CD4-positive, alpha-beta T cell treated with Interleukin-17A for 1 hour (primary cell): ENCODE measurements at places on chromosomes 3 and 15.

DNA sequence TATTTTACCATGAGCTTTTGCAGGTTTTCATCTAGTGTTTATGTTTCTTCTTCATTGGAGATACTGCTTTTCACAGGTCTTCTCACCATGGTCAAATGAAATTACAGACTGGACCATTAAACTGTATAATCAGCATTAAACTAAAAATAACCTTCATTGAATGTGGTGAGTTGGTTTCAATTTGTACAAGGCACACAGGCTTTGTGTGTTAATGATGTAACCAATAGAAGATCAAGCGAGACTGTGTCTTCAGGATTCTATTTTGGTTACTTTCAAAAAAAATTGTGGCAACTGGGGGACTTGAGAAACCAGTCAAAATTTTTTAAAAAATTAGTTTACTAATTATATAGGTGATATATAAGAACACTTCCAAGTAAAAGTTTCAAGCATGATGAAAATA is 54.3 kb upstream of the GCSAM start:
- no peak for DNase-seq

- peak; percentile 18 for DNase-seq
Observed at GRCh38 chr15:63156755-63157117, 541 bp downstream of the RPS27L start.

DNA sequence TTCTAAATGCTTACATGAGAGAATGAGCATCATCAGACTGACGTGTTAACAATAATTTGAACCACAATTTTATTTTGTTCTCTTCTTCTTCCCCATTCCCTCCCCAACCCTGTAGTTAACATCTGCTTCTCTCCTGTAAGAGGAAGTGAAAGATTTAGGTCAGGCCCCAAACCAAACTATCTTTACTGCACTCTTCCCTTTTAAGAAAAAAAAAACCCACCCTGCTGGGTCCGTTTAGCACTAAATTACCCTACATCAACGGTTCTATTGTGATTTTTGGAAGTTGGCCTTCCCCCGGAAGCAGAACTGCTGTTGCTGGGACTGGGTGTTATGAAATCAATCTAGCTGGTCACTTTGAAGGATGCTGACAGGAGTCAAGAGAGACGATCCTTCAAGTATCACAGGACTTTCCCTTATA is 49.4 kb downstream of the NFKBIZ start:
- DNase-seq = peak; percentile 28

DNA sequence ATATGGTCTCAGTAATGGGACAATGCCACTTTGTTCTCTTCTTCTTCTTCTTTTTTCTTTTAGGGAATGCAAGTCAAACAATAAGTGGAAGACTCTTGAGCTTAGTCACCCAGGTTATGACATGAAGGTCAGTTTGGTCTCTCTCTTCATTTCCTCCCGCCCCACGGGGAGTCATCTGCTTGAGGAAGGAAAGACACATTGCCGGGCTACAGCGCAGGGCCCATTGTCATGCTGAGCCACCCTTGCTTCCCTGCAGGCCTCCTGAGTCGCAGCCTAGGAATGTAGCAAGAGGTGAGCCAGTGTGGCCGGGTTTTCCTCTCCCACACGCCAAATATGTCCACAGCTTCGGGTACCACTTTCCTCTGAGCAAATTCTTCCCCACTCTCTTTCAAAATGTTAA is 47.6 kb downstream of the RAP2B start:
- DNase-seq = no peak

DNA sequence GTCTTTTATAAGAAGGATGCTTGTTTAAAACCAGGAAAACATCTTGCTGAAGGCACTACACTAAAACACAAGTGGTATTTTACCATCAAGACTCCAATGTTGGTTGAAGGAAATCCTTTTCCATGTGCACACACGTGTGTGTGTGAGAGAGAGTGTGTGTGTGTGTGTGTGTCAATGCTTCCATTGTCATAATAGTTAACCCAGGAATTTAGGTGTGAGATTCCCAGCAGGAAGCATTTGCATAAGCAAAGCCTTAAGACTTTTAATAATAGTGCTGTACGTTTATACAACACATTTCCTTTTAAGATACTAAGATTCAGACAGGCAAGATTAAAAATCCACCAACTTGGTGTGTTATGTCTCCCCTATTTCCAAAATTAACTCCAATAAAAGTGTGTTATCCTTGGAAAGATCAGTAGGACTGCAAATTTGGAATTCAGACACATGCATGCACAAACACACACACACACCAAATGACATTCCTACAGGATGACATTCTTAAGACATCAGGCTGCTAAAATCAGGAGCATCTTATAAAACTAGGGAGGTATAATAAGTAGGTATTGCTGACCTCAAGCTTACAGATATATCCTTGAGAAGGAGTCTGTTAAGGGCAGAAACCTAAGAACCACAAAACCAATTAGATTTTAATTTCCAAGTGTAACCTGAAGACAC is 18.3 kb downstream of the LMCD1 start:
- no peak for DNase-seq

GRCh38 chr15:57160823-57161560 is 215.3 kb upstream of the CGNL1 start:
- DNase-seq = no peak

DNA sequence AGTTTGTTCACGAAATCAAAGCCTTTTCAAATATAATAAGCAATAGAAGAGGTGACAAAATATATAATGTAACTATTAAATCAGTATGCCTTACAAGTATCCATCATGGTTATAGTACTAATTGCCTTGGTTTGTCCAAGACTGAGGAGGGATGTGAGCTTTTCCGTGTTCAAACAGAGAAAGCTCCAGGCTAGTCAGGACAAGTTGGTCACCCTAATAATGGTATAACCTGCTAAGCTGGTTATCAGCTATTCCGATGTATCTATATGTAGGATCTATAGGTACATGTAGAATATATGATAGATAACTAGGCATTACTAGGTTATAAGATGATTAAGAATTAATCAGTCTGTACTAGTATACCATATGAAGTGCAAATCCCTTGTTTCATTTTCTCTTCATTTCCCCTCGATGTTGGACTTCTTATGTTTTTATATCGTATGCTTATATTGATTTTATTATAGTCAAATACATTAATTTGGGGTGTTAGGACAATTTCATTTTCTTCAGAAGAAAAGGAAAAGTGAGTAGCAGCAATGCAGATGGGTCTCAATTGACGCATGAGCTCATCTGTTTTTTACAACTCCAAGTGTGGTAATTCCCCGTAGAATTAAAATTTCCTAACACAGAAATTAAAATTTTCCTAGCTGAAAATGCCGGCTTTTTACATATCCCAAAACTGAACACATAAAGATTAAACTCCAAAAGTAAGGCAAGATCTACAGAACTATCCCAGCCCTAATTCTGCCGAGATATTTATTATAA is 419.1 kb downstream of the TIGIT start:
- DNase-seq = no peak

- no peak for DNase-seq
Observed at GRCh38 chr3:130728037-130728436, 18.6 kb downstream of the PIK3R4 start.

- no peak for DNase-seq
Observed at GRCh38 chr3:9669720-9670432, 20.6 kb downstream of the MTMR14 start.

DNA sequence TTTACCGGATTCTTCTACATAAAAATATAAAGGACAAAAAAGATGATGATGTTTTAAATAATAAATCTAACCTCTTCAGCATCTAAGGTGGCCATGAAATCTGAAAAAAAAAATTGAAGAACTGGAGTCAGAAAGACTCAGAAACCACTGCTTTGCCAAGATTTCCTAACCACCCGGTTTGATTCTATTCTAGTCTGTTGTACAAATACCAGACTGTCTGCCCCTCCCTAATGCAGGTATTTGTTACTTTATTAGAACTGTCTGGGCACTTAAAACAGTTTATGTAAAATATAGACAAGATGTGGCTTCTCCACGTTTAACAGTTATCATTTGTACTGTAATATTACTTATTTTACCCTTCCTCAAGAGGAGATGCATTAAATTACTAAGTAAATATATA is 48.8 kb downstream of the UACA start:
- DNase-seq = no peak

DNA sequence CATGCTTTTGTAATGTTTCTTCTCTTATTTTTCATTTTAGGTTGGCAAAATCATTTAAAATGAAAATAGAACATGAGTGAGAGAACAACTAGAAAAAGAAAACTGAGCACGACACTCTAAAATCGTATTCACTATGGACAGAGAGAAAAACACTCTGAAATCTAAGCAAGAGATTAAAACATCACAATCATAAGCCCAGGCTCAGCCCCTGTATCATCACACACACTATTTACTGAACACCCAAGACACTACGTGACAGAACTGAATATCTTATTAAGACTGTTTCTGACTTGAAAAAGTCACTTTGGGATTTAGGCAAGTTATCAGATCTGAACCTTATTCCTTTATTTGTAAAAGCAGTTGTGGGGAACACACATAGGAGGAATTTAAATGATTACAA is 82.6 kb upstream of the PLXND1 start:
- DNase-seq = no peak

DNA sequence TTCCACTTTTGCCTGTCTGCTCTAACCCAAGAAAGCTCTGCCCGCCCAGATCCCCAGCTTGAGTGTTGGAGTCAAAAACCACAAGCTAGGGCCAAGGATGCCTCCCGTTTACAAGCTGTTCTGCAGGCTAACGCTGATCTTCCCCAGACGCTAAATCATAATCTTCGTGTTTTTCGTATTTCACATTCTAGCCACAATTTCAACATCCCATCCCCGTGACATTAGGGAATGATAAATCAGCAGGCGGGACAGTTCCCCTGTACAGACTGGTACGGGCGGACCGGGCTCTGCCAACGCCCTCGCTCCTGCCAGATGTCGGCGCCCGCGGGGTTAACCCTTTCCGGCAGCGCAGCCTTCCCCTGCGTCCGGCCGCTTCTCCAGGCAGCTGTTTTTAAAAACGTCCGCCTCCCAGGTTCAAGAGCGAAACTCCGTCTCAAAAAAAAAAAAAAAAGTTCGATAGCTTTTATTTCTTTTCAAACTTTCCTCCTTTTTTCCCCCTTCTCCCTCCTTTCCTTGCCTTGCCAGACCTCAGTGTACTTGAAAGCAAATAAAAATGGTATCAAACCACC is 81.0 kb upstream of the BNC1 start:
- no peak for DNase-seq

- DNase-seq = no peak
Observed at GRCh38 chr15:45117308-45118130, 3.4 kb downstream of the DUOXA2 start.

DNA sequence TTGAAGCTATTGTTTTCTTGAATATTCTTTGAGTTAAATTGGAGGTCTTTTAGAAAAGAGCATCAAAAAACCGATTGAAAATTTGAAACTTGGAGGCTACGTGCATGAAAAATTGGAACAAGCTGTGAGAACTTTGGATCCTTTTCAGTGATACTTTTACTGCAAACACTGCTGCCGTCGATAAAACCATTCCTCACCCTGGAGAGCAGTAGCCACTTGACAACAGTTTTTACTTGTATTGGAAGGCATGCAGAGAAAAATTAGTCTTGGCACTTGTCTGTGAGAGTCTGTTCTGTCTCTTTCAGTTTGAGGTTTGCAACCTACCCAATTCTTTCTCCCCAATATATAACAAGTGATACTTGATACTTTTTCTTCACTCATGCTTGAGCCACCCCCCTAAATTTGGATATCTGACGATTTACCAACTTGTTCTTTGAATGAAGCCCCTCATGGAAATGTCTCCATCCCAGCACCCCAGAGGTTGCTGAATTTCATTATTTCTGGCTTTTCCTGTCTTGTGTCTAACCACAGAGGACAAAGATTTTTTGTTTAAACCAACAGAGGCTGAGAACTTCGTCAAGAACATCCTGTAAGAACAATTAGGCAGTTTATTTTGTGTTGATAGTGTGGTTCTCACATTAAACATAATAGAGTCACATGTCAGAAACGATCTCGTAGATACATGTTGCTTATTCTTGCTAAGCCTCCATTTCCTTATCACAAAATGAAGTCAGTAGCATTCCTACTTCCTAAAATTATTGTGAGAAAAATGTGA is 307.3 kb upstream of the PLSCR5 start:
- DNase-seq = no peak

GRCh38 chr3:183158551-183159006 is 4.0 kb downstream of the LAMP3 start:
- peak; percentile 6 for DNase-seq

DNA sequence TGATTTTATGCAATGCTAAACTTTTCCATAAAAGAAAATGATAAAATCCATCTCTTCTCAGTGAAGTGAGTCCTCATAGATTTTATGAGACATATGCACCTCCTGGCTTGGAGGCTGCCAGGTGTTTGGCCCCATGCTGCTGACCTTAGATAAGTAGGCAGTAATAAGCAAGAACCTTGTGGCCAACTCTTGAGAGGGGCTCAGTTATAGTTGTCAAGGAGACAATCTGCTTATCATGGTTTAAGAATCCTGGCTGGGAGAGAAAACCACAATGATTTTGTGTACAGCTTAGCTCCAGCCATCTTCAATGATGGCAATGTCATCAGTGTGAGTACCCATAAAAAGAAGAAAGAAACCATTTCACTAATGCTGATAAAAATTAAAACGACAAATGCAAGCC is 252.1 kb downstream of the CPNE4 start:
- no peak for DNase-seq

DNA sequence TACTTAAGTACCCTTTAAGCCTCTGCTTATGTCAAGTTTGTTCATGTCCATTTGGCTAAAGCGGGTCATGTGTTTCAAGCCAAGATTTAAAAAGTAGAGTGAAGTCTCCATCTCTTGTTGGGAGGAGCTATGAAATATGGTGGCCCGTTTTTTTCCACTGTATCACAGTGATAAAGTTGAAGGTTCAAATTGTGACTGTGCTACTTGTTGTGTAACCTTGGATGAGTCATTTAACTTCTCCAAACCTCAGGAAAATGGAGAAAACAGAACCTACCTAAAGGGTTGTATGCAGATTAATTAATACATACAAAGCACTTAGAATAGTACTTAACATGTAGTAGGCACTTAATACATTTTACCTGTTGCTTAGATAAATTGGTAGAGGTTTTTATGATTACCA is 43.4 kb downstream of the SNAPC5 start:
- DNase-seq = no peak

DNA sequence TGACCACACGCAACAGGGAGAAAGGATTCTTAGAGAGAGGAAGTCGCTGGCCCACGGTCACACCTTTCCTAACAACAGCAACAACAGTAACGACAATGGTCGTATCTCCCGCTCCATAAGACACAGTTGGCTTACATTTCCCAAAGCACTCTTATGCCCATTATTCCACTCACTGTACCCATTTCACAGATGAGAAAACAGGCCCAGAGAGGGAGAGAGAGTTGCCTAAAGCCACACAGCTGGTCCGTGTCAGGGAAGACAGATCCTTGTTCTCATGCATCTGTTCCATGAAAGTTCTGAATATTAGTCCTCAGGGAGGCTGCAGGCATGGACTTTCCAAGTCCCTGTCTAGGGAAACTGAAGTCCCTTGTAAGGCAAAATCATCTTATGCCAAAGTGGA is 42.0 kb upstream of the ATP2B2 start:
- no peak for DNase-seq

GRCh38 chr3:36206956-36207580 is 173.2 kb upstream of the STAC start:
- DNase-seq = no peak

GRCh38 chr3:140708815-140709214 is 31.0 kb downstream of the TRIM42 start:
- DNase-seq = no peak

GRCh38 chr15:71390096-71390495 is 274.8 kb downstream of the THSD4 start:
- no peak for DNase-seq

GRCh38 chr3:167146911-167147310 is 233.2 kb downstream of the ZBBX start:
- DNase-seq = no peak

- DNase-seq = no peak
Observed at GRCh38 chr3:116423945-116424344, 21.3 kb downstream of the LSAMP start.
